Nucleus accumbens (tissue), 56 donors: ENCODE measurements at places on chromosomes 2 and 18.
A peak's percentile ranks its signal among the peaks of the same experiment; 100 is the strongest.

DNA sequence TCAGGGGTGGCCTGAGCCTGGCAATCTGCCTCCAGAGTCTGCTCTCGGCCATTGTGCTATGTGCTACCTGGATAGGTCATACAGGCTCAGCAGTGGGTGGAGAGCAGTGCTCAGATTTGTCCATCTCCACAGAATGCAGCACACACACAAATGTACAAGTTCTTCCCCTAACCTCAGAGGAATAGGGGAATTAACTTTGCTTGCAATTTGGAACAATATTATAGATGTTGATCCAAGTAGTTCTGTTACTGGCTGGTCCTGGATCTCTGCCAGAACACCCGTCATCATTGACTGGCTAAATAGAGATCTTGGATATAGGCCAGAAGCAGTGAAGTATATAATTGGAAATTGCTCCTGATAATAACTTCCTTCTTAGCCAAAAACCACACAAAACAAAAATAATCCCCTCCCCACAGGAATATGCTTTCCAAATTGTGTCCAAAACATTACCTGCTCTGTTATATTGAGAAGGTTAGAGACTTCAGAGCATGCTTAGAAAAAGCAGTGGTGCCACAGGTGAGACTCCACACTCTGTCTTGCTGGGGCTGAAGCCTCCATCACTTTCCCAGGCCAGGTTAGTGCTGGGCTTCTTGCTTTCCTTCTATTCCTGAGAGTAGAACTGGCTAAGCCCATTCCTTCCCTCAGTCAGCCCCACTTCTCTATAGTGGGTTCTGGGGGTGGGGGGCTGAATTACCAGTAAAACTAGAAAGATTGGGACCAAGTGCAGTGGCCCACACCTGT, 38.8 kb downstream of the NCAPH start:
- DNase-seq = no peak

GRCh38 chr2:144364944-144365738, 154.8 kb downstream of the ZEB2 start:
- DNase-seq = no peak

DNA sequence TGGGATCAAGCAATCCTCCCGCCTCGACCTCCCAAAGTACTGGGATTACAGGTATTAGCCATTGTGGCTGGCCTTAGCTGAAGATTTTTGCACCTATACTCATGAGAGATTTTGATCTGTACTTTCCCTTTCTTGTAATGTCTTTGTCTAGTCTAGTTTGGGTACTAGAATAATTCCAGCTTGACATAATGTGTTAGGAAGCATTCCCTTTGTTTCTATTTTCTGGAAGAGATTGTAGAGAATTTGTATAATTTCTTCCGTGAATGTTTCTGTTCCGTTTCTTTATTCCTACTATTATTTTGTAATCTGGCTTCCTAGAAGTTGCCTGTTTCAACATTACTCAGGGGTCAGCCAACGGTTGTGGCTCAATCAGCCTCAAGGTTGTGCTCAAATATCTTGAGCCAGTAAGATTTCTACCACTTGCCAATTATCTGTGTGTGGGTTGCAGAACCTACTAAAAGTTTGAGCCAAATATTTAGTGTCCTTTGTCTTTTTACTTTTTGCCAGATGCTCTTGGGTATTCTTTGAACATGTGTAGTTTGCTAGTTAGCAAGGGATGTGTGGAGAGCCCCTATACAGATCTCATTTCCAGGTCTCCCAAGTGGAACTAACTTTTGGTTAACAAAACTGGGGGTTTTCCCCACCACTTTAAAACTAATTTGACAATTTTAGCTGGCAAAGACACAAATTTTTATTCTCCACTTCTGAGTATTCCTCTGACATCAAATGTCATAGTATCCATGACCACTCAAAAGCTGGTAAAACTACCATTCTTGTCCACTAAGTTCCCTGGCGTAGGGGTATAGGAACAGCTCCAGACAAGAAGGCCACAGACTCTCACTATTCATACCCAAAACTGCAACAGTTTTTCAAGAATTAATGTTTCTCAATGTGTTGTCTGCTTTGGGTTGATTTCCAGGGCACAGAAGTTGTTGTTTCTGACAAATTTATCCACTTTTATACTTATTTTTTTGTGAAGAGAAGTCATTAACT, 42.8 kb upstream of the BAZ2B start:
- no peak for DNase-seq

GRCh38 chr18:23703987-23704384, 14.7 kb downstream of the LAMA3 start:
- DNase-seq = no peak

DNA sequence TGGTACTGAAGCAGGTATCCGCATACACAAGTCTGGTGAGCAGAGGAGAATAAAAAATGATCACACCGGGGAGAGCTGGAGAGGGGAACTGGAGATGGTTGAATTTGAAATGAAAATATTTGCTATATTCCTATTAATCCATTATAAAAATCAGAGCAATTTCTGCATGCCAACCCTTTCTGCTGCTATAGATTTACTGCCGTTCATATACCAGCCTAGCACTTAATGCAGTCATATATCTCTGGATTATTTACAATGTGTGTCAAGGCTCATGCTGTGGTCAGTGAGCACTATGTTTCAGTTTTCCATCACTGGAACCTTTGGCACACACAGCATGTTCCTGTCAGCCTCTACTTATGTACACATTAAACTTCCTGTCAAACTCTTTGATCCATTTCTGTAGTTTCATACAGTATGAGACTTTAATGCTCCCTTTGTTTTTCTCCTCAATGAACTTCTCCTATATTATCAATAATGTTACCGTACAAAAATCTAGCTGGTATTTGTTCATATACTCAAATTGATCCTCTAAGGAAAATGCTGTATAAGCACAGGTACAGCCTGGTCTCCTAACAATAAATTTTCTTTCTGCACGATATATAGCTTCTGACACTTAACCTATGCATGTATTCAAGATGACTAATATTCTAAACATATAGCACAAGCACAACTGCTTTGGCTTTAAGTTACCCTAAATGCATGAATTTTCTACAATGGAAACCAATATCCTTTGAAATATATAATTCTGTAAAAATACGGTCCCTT, 36.7 kb downstream of the FANCL start:
- DNase-seq = no peak

DNA sequence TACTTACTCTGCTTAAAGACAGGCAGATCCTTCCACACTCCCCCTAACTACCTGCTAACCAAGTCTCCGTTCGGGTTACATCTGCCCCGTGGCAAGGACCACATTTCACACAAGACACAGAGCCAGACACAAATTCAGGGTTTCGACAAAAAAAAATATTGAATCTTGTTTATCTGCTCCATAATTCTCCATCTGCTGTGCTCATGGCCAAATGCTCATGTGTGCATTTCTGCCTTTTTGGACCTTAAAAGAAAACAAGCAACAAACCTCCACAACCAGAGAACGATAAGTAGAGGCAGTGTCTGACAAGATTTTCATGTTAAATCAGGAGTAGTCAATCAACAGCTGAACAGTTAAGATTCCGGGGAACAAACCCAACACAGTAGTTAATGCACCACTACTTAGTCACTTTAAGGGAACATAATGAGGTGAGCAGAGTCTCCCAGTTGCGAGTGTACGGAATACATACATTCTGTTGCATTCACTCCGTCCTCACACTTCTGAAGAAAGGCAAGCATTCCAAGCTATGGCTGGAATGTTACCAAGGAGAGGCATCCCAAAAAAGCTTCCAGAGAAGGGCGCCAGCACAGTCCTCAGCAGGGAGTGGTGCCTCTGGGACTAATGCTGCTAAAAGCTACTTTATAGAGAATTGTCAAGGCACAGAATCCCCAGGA, 121.0 kb downstream of the ANKRD44 start:
- no peak for DNase-seq

- no peak for DNase-seq
Observed at GRCh38 chr18:9433671-9434121, 41.6 kb upstream of the RALBP1 start.

- no peak for DNase-seq
Observed at GRCh38 chr18:2411381-2411960, 159.8 kb downstream of the METTL4 start.

- DNase-seq = peak; percentile 40
Observed at GRCh38 chr2:121197369-121198091, 87.5 kb downstream of the TFCP2L1 start.

DNA sequence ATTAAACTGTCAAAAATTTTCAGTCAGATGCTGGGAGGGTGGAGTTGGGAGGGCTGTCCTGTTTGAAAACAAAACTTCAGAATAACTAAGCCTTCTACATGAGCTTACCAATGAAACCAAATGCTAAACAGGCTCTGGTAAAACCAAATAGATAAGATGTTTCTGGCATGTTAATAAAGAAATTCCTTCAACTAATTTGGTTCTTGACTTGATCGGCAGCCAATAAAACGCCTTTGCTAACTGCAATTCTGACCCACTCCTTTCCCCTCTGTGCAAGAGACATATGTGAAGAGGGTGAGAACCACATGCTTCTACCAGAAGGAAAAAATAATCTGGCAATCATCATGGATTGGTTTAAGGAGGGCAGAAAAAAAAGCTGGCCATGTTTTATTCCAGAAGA, 20.9 kb downstream of the MAP4K3 start:
- no peak for DNase-seq

GRCh38 chr18:79934311-79935097, 16.9 kb downstream of the SLC66A2 start:
- DNase-seq = no peak

- DNase-seq = no peak
Observed at GRCh38 chr2:160351956-160352355, 141.7 kb downstream of the RBMS1 start.

DNA sequence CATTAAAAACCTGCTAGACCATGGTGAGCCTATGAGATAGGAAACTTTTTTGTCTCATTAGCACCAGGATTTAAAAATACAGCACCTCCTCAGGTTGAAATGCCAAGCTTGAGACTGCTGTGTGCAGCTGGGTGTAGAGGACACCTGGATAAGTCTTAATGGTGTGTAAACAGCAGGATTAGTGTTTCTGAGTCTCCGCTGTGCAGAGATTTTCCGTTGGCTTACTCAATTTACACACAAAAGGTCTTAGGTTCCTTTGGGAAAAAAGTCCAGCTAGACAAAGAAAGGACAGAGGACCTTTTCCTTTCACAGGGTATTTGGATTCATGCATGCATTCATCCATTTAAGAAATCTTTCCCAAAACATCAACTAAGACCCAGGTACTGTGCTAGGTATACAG, 168.1 kb downstream of the NRXN1 start:
- no peak for DNase-seq

DNA sequence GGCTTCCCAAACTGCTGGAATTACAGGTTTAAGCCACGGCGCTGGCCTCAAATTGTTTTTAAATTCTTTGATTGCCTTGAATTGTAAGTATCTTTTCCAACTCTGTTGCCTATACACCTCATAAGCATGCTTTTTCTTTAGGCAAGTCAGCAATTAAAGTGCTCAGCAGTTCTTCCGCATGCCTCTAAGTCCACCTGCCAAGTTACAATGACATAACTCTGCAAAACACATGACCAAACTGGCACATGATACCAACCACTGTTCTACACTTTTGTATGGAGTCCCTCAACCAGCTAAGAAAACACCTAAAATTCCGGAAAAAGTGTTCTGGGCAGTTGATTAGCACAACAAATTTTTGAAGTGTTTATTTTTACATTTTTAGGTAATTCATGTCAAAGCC, 5.1 kb downstream of the TXNL4A start:
- DNase-seq = no peak

GRCh38 chr2:11028407-11028916, 116.7 kb downstream of the KCNF1 start:
- DNase-seq = no peak

GRCh38 chr2:85865539-85866164, 23.1 kb downstream of the ST3GAL5 start:
- DNase-seq = no peak

DNA sequence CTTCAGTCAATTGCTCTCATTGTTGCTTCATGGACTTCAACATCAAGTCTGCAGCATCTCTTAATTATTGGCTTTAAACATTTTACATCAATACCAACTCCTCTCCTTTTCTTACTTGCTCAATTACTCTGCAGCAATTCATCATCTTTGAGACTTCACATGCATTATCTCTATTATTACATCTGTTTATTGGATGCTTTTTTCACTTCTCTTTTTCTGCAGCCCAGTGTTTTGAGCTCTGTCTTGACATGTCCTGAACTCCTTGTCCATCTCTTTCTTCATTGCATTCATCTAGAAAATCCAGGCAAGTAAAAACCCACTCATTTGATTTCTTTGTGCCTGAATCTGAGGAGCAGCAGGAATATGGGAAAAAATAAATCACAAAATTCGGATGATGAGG, 647.9 kb downstream of the PLCL1 start:
- DNase-seq = no peak

GRCh38 chr2:110876167-110876999, 144.0 kb downstream of the ACOXL start:
- DNase-seq = no peak

DNA sequence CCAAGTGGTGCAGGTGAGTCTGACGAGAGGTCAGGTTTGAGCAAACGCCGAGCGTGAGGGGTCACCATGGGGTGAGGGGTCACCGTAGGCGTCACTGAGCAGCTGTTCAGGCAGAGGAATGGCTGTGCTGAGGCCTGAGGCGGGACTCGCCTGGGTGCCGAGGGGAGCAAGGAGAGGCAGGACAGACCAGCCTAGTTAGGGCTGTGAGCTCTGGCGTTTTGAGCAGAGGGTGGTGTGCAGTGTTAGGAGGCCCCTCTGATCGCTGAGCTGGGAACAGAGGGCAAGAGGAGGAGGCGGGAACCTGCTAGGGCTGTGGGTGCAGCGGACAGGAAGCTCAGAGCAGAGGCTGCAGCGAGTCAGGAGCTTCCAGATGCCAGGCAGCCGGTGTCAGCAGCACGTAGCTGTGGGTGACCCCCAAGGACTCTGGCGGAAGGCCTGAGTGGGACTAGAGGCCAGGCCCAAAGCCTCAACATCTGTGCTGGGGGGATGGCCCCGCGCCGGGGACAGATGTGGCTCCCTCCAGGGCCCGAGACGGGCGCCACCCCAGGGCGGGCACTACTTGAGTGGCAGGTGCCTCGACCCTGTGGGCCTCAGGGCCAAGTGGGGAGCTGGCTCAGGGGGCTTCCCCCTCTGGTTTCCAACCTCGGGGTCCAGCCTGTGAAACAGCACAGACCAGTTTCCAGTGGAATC, 55.7 kb downstream of the KCNG2 start:
- DNase-seq = no peak

DNA sequence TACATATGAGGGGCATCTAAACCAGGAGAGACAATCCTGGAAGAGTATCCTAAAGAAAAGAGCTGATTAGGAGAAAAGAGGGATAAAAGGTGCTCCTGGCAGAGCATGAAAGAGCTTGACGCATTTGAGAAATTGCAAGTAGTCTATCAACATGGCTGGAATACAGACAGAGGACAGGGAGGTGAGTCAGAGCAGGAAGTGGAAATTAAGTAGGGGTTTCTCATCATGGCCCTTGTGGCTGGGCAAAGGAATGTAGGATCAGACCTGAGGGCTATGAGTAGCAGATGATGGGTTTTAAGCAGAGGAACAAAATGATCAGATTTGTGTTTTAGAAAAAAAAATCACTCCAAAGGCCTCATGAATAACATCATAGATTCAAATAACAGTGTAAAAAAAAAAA, 49.2 kb upstream of the UGP2 start:
- DNase-seq = no peak

- DNase-seq = no peak
Observed at GRCh38 chr18:13369756-13370510, 151.4 kb downstream of the LDLRAD4 start.

GRCh38 chr18:56165601-56166355, 472.6 kb downstream of the TXNL1 start:
- no peak for DNase-seq
